ENCODE measurements at places on chromosomes 3 and 15. TPM values are rescaled to one million over a fixed set of nuclear protein-coding genes. Genes with fewer than 3 reads are reported as not detected.

DNA sequence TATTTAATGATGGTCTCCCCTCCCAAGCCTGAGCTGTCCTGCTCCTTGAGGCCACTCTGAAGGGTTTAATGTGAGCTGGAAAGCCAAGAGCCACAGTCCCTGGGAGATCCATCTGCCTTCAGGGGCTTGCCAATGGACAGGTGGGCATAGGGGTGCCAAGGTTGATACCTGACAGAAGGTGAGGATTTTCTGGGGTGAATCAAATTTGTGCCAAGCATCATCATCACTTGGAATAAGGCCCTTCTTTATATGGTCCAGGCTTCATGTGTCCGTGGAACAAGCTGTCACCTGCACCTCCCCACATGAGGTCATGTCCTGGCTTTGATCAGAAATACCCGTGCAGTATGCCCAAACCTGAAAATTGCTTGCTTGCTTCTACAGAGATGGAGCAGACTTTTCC is 71.9 kb upstream of the CTNNB1 start:
- DNase-seq, result no peak
- H3K4me3 ChIP-seq, result no peak overlapping the region
- H3K27ac ChIP-seq, result no peak overlapping the region

- no peak for DNase-seq
- H3K4me3 ChIP-seq, result no peak overlapping the region
- H3K27ac ChIP-seq, result no peak overlapping the region
- no peaks in the 10 kb centered on the region for H3K4me1 ChIP-seq
- H3K27me3 ChIP-seq, result no peaks in the 10 kb centered on the region
- H3K36me3 ChIP-seq, result no peaks in the 10 kb centered on the region
Observed at GRCh38 chr15:29480278-29480677, 210.7 kb upstream of the NSMCE3 start.

DNA sequence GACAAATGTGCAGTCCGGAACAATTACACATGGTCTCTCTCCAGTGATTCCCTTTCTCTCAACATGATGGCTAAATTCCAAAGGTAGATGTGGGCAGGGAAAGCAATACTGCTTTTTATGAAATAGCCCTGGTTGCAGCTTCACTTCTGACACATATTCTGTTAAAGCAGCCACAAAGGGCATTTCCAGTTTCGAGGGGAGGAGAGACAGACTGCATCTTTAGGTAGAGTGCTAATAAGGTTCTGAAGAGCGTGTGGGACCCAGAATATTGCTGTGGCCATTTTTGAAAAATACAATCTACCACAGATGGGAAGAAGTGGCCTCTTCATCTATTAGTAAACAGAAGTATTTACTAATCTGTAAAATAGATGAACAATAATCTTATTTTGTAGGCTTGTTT is 139.3 kb upstream of the PEX5L start:
- H3K4me3 ChIP-seq, result no peak overlapping the region
- no peak overlapping the region for H3K27ac ChIP-seq
- no peaks in the 10 kb centered on the region for H3K27me3 ChIP-seq
- DNase-seq, result no peak
- no peaks in the 10 kb centered on the region for H3K4me1 ChIP-seq

The SNX22 gene
- 1.2 TPM for total RNA-seq

DNA sequence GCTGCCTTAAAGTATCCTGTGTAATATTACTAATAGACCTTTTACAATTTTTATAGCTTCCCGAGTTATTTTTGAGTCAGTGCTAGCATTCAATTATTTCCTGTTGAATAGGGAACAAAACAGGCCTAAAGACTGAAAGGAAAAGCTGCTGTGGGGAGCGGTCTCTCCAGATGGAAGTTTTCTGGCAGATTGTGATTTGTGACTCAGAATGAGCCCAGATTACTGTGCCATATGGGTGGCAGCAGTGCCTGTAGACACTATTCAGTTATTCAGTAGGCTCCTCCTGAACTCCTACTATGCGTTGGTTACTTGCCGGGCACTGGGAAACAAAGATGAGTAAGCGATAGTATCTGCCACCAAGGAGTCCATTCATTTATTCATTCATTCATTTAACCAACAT is 211.8 kb downstream of the CHST2 start:
- H3K36me3 ChIP-seq, result no peaks in the 10 kb centered on the region
- no peaks in the 10 kb centered on the region for H3K4me1 ChIP-seq
- no peak overlapping the region for H3K4me3 ChIP-seq
- no peak for DNase-seq
- H3K27ac ChIP-seq, result no peak overlapping the region

- no peak for DNase-seq
- no peaks in the 10 kb centered on the region for H3K36me3 ChIP-seq
- no peak overlapping the region for H3K4me3 ChIP-seq
Observed at GRCh38 chr15:67180514-67181191, 73.8 kb downstream of the AAGAB start.

DNA sequence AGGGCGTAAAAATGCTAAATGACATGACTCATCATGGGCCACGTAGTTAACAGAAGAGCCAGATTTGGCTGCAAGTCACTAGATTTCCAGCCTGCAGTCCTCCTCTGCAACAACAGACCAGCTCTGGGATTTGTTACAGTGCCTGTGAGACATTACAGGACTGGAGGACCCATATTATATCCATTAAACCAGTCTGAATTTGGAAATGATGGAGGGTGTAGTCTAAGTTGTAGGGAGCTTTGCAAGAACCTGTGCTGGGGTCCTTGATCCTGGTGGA is 10.8 kb downstream of the ZNF774 start:
- H3K4me1 ChIP-seq, result peaks cover 34% of the 10 kb centered on the region
- DNase-seq, result no peak
- H3K27ac ChIP-seq, result no peak overlapping the region

- H3K36me3 ChIP-seq, result peaks cover 1% of the 10 kb centered on the region
- H3K4me1 ChIP-seq, result no peaks in the 10 kb centered on the region
- H3K27me3 ChIP-seq, result no peaks in the 10 kb centered on the region
- no peak for DNase-seq
- H3K4me3 ChIP-seq, result no peak overlapping the region
Observed at GRCh38 chr3:45608296-45608695, 13.7 kb downstream of the LIMD1 start.

DNA sequence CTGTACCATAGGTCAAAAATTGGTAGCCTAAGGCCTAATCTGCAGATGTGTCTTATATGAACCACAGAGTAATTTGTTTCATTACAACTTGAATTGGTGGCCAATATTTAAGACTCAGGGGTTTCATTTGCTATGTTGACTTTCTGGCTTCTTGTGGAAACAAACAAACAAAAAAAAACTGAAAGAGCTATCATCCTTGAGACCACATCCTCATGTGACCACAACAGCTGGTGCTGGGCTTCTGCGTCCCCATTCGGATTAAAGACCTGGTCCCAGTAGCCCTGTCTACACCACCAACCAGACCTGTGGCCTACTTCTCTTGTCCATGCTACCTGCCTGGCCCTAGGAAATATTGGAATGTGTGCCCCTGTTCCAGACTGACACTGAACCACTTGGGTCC is 61.7 kb downstream of the STRIT1 start:
- no peak for DNase-seq
- H3K4me1 ChIP-seq, result no peaks in the 10 kb centered on the region
- no peak overlapping the region for H3K27ac ChIP-seq

DNA sequence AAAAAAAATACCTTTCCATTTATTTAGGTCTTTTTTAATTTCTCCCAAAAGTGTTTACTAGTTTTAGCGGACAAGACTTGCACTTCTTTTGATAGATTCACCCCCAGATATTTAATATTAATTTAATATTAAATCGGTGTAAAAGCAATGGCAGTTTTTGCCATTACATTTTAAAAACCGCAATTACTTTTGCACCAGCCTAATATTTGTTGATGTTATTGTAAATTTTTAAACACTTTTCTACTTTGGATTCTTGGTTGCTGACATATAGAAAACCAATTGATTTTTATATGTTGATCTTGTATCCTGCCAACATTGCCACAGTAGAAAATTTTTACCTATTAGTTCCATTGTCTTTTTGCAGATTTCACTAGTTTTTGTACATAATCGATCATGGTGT is 63.9 kb upstream of the PXYLP1 start:
- H3K27ac ChIP-seq, result no peak overlapping the region
- no peaks in the 10 kb centered on the region for H3K36me3 ChIP-seq
- no peaks in the 10 kb centered on the region for H3K27me3 ChIP-seq
- no peaks in the 10 kb centered on the region for H3K4me1 ChIP-seq
- no peak for DNase-seq
- no peak overlapping the region for H3K4me3 ChIP-seq

DNA sequence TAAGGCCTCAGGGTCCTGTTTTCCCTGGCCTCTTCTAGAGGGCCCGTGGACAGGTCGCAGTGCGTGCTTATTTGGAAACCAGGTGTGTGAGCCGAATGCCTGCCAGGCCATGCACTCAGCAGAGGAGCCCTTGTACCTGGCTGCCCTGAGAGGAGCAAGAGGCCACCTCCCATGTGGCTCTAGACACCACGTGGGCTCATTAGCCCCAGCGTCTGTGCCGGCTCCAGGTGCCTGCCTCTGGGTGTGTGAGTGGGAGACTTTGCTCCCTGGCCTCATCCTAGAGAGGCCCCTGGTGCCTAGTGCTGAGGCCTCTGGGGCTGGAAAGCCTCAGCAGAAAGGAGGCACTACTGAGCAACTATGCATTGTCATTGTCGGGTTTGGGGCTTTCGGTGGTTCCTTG is 50.4 kb downstream of the KLF13 start:
- no peak overlapping the region for H3K4me3 ChIP-seq
- H3K27ac ChIP-seq, result no peak overlapping the region
- no peaks in the 10 kb centered on the region for H3K36me3 ChIP-seq
- H3K27me3 ChIP-seq, result no peaks in the 10 kb centered on the region

The ZDHHC23 gene
- total RNA-seq, result 9.0 TPM
